ENCODE measurements at places on chromosomes 12 and 14.

GRCh38 chr14:93643127-93643526 lies 145.2 kb downstream of the PRIMA1 start:
- H3K4me1 ChIP-seq: no peaks in the 10 kb centered on the region
- DNase-seq: no peak
- no peak overlapping the region for H3K4me3 ChIP-seq

DNA sequence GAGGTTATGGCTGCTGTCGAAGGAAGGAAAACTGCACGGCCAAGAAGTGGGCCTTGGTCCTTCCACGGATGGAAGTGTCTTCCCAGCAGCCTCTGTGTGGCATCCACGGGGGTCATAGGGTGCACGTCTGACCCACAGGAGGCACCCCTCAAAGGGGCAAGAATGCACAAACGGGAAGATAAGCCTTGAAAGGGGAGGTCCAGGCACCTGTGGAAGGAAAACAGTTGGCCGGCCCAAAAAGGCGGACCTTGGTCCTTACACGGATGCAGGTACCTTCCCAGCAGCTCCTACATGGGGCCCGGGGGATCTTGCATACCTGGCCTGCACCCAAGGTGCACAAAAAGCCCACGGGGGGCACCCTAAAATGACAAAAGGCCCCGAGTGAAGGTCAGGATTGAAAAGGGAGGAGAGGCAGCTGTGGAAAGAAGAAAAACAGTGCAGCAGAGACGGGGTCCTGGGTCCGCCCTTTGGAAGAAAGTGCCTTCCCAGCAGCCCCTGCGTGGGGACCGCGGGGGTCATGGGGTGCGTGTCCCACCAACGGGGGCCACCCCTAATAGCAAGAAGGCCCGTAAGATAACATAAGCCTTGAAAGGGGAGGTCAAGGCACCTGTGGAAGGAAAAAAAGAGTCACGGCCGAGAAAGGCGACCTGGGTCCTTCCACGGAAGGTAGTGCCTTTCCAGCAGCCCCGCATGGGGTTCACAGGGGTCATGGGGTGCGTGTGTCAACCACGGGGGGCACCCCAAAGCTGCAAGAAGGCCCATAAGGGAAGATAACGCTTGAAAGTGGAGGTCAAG lies 276.1 kb downstream of the ALG10 start:
- no peak overlapping the region for H3K4me3 ChIP-seq
- H3K36me3 ChIP-seq: no peaks in the 10 kb centered on the region
- H3K27ac ChIP-seq: no peak overlapping the region
- no peak for DNase-seq

- H3K27ac ChIP-seq: no peak overlapping the region
- no peak overlapping the region for H3K4me3 ChIP-seq
- DNase-seq: no peak
- no peaks in the 10 kb centered on the region for H3K36me3 ChIP-seq
- H3K27me3 ChIP-seq: no peaks in the 10 kb centered on the region
Measured at GRCh38 chr12:112466011-112466422, 47.3 kb downstream of the PTPN11 start.

GRCh38 chr12:123099560-123100192 lies 51.2 kb downstream of the PITPNM2 start:
- H3K4me3 ChIP-seq: no peak overlapping the region
- no peaks in the 10 kb centered on the region for H3K27me3 ChIP-seq
- peaks cover 72% of the 10 kb centered on the region for H3K4me1 ChIP-seq
- H3K27ac ChIP-seq: no peak overlapping the region
- DNase-seq: no peak

- H3K27ac ChIP-seq: no peak overlapping the region
- H3K36me3 ChIP-seq: peaks cover 92% of the 10 kb centered on the region
- H3K4me3 ChIP-seq: no peak overlapping the region
- no peaks in the 10 kb centered on the region for H3K27me3 ChIP-seq
- H3K4me1 ChIP-seq: no peaks in the 10 kb centered on the region
Measured at GRCh38 chr12:131720921-131721320, 10.0 kb downstream of the SFSWAP start.

DNA sequence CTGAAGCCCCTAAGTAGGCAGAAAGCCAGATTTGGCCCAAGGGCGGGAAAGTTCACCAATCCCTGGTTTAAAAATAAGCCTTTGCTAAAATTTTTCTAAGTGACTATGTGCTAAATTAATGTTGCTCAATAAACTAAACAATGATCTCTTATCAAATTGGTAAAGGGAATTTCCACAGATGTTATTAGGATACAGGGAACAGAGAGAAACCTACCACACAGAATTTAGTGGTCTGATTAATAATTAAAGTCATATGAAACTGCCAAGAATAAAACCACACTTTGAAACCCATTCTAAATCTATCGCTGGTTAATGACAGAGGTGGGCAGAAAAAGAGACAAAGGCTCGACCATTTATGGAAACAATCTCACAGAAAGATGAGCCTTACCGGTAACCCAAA lies 22.0 kb downstream of the ANAPC5 start:
- H3K27me3 ChIP-seq: no peaks in the 10 kb centered on the region
- peaks cover 2% of the 10 kb centered on the region for H3K4me1 ChIP-seq
- no peak overlapping the region for H3K4me3 ChIP-seq

GRCh38 chr12:95304673-95305198 lies 87.1 kb downstream of the VEZT start:
- no peak for DNase-seq
- peaks cover 10% of the 10 kb centered on the region for H3K36me3 ChIP-seq
- H3K27me3 ChIP-seq: no peaks in the 10 kb centered on the region
- H3K4me3 ChIP-seq: no peak overlapping the region
- H3K27ac ChIP-seq: no peak overlapping the region

DNA sequence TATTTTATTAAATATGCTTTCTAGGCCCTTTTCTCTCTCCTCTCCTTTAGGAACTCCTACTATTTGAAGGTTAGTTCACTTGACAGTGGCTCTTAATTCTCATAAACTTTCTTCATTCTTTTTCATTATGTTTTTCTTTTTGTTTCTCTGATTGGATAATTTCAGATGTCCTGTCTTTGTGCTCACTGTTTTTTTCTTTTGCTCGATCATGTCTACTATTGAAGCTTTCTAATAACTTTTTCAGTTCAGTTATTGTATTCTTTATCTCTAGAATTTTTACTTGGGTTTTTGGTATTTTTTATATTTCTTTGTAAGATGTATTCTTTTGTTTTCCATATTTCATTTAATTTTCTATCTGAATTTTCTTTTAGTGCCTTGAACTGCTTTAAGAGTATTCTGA lies 215.0 kb downstream of the PLCZ1 start:
- no peak for DNase-seq
- H3K27me3 ChIP-seq: no peaks in the 10 kb centered on the region
- H3K4me1 ChIP-seq: no peaks in the 10 kb centered on the region
- no peaks in the 10 kb centered on the region for H3K36me3 ChIP-seq
- H3K4me3 ChIP-seq: no peak overlapping the region

- peaks cover 73% of the 10 kb centered on the region for H3K4me1 ChIP-seq
- H3K27me3 ChIP-seq: no peaks in the 10 kb centered on the region
- peaks cover 61% of the 10 kb centered on the region for H3K36me3 ChIP-seq
- H3K27ac ChIP-seq: no peak overlapping the region
- H3K4me3 ChIP-seq: no peak overlapping the region
- DNase-seq: no peak
Measured at GRCh38 chr12:113230315-113231234, 9.3 kb downstream of the TPCN1 start.

DNA sequence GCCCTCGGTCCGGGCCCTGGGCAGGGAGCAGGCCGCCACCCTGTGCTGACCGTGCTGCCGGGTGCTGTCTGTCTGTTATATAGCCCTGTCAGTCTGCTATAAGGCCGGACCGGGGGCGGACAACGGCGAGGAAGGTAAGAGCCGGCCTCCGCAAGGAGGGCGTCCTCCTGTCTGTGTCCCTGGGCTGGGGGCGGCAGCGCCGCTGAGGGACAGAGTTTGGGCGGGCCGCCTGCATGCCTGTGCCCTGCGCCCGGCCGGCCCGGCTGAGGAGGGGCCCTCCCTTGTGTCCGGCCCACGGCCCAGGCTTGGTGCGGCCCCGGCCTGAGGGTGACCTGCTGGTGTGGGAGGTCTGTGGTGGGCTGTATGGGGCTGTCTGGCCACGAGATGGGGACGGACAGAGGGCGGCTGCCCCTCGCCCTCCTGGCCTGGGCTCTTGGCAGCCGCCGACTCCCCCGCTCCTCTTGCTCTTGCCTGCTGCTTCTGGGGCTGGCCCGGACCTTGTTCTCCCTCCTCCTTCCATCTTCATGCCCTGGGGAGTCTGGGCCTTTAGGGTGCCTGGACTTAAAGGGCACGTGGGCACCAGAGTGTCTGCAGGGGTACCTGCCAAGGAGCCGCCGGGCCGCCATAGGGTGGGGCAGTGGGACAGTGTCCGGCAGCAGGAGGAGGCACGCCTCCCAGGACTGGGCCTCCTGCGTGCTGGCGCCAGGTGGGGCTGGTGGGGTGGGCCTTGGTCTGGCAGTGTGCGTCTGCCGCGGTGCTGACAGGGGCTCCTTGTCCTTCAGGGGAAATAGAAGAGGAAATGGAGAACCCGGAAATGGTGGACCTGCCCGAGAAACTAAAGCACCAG lies 25.1 kb upstream of the CRIP2 start:
- H3K4me3 ChIP-seq: no peak overlapping the region
- H3K36me3 ChIP-seq: peaks cover 44% of the 10 kb centered on the region
- H3K27ac ChIP-seq: no peak overlapping the region
- H3K4me1 ChIP-seq: peaks cover 24% of the 10 kb centered on the region
- DNase-seq: no peak

GRCh38 chr12:114918535-114919233 lies 234.7 kb upstream of the TBX3 start:
- no peak overlapping the region for H3K27ac ChIP-seq
- H3K4me3 ChIP-seq: no peak overlapping the region
- DNase-seq: no peak
- H3K4me1 ChIP-seq: peaks cover 11% of the 10 kb centered on the region
- no peaks in the 10 kb centered on the region for H3K27me3 ChIP-seq

DNA sequence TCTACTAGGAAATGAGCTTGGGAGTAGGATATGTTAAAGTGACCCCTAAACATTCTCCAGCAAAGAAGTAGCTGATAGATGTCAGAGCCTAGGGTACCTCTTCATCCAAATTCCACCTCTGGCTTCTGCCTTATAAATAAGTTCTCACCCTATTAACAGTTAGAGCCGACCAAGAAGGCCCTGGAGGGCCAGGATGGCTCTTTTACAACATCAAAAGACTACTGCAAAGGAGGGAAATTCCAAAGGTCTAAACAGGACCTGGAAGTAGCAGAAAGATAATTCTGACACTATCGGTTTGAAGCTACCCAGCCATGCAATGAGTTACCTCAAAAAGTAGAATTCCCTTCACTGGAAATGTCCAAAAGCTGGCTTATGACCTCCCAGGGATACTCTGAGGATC lies 90.0 kb downstream of the PPM1H start:
- H3K4me3 ChIP-seq: no peak overlapping the region
- H3K4me1 ChIP-seq: no peaks in the 10 kb centered on the region
- no peak overlapping the region for H3K27ac ChIP-seq
- no peaks in the 10 kb centered on the region for H3K27me3 ChIP-seq
- no peak for DNase-seq

GRCh38 chr12:127070515-127071157 lies 1196.3 kb upstream of the TMEM132C start:
- H3K4me3 ChIP-seq: no peak overlapping the region
- DNase-seq: no peak
- H3K4me1 ChIP-seq: no peaks in the 10 kb centered on the region
- H3K27me3 ChIP-seq: no peaks in the 10 kb centered on the region

DNA sequence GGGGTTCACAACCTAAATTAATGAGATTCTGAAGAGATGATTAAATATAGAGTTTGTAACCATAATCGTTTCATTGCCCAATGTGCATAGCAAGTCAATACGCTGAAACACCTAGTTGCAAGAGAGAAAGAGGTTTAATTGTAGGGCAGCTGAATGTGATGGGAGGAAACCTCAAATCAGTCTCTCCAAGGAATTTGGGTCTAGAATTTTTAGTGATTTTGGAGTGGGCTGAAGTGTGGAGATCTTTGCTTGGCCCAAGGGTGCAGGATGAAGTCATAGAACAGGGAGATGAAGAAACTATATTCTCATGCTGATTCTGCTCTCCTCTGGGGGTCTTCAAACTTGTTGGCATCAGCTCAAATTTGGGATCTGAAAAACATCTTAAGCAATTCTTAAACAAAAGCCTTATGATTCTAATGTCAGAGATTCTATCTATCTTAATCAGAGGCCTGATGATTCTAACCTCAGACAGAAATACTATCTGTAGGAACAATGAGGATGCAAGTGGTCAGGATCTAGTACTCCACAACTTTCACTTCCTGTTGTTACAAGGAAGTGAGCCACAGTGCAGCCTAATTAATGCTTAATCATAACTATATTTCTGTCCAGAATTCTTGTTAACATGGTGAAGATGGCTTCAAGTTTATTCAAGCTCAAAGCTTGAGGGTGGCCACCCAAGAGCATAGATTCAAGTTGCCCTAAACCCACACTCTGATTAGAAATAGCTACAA lies 80.2 kb upstream of the FUT8 start:
- peaks cover 7% of the 10 kb centered on the region for H3K4me1 ChIP-seq
- no peak overlapping the region for H3K27ac ChIP-seq
- no peak overlapping the region for H3K4me3 ChIP-seq
- no peak for DNase-seq
- no peaks in the 10 kb centered on the region for H3K27me3 ChIP-seq

DNA sequence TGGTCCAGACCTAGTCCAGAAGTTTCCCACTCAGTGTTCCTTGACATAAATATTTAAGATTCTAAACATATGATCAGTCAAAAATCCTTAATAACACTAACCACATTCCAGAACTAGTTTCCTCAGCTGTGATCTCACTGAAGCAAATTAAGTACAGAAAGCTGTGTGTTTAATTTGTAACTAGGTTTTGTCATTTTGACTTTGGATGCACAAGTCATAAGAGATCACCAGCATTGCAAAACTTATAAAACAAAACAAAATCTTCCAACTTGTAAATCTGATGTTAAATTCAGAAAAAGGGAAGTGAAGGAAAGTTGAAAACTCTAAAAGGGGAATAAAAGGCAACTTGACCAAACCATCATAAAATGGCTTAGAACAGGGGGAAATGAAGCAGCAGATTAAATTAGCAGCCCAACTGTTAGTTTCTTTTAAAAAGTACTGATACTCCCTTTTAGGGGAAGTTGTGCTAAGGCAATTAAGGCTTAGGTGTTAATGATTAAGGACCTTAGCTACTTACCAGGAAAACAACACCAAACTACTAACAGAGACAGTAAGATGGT lies 56.6 kb downstream of the SH2B3 start:
- H3K36me3 ChIP-seq: peaks cover 23% of the 10 kb centered on the region
- no peak for DNase-seq
- H3K4me1 ChIP-seq: peaks cover 26% of the 10 kb centered on the region
- no peak overlapping the region for H3K4me3 ChIP-seq
- H3K27me3 ChIP-seq: no peaks in the 10 kb centered on the region

DNA sequence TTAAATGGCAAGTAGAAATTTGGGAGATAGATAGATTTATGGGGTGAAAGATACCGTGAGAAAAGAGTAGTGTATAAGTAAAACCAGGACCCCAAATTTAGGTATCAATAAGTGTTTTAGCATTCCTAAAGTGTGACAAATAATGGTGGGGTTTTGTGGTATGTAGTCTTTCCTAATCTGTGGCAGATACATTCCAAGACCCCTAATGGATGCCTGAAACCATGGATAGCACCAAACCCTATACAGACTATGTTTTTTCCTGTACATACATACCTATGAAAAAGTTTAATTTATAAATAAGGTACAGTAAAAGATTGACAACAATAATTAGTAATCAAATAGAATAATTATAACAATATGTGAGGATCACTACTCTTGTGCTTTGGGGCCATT lies 14.4 kb upstream of the TCP11L2 start:
- no peaks in the 10 kb centered on the region for H3K36me3 ChIP-seq
- H3K27ac ChIP-seq: no peak overlapping the region
- H3K4me1 ChIP-seq: no peaks in the 10 kb centered on the region
- no peak overlapping the region for H3K4me3 ChIP-seq
